Hair follicular keratinocyte (primary cell): ENCODE measurements at places on chromosomes 12 and 14. TPM values are rescaled to one million over a fixed set of nuclear protein-coding genes. Genes with fewer than 3 reads are reported as not detected.

Gene MYG1
- 57.2 and 61.8 TPM in 2 replicates for total RNA-seq

Gene NFE2
- not detected in 2 replicates for total RNA-seq

Gene ZNF891
- total RNA-seq = 0.11 and 0.23 TPM in 2 replicates

Gene MIP
- not detected in 2 replicates for total RNA-seq
